ENCODE measurements at places on chromosomes 1 and 21.
A peak's percentile ranks its signal among the peaks of the same experiment; 100 is the strongest.

GRCh38 chr1:203407296-203407695, 56.4 kb upstream of the FMOD start:
- no peak for DNase-seq

DNA sequence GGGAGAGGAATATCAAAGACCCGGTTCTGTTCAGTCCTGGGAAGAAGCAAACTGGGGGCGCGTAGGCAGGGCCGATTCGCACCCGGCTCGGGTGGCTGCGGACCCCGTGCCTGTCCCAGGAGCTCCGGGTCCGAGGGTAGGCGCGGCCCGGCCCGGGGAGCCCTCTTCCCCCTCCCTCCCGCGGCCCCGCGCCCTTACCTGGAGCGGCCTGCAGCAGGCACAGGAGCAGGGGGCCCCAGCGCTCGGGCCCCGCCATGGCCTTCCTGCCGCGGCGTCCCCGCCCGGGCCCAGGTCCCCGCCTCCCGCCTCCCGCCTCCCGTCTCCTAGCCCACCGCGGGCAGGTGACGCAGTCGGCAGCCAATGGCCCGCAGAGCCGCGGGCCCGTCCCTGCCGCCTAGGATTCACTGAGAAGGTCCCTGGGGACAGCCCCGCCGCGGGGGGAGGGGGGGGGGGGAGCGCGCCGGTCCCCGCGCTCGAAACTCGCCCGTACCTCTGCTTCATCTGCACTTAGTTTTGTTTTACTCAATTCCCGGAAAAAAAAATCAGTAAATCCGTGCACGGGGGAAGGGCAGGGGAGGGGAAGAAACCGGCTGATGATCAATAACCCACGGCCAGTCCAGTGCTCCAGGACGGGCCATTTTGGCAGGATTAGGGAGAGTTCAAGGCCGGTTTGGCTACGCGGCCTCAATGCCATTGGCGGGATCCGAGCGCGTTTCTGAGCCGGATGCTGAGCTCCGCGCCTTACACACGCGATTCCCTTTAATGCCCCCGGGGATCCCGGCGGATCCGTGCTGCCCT, at the start of gene IFNLR1:
TSS of gene IFNLR1 (minus strand) at position 297 of the 798 bp plus-strand sequence. CDS start at position 256, 41 bp downstream.
- DNase-seq, result peak; percentile 66

GRCh38 chr1:211738691-211739301, 63.4 kb upstream of the NEK2 start:
- DNase-seq, result no peak

DNA sequence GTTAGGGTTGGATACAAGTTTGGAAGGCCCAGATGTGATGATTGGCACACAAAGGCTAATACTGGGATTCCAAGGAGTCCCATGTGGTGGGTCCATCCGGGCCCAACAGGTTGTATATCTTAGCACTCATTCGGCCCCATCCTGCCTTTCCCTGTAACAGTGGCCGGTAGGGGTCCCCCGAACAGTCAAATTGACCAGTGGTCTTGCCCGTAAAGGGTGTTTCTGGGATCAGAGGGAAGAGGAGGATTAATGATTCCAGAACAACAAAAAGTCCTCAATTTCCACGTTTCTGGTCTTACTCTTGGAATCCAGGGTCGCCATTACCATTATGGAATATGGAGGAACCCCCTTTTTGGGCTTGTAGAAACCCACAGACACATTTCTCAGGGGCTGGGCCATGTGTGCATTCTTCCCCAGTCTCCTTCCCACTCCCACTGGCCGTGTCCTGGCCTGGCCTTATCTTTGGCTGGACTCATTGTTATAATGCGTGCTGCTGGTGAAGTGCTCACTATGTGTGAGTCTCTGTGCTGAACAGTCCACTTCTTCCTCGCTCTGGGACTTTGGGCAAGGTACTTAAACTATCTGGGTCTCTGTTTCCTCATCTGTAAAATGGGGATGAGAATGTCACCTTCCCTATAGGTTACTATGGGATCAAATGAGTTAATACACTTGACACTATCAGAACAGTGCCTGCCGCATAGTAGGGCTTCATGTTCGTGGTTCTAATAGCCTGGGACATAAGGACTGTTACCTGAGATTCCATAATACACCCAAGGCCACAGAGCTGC, 161.8 kb downstream of the DYRK1A start:
- no peak for DNase-seq

DNA sequence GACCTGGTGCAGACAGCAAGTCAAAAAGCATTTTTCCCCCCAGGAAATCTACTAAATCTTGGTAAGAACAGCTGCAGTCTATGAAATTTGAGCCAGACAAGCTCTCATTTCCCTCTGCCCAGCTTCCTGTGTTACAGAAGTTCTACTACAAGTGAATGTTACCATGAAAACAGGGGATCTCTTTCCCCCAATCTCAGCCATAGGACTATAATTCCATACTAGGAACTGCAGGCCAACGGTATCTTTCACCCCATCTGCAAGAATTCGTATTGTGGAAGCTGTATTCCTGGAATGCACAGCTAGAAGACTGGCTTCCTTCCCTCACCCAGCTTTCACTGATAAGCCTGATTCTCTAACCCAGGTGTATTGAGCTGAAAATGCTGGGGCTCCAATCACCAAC, 1655.4 kb downstream of the BRINP3 start:
- no peak for DNase-seq

- no peak for DNase-seq
Observed at GRCh38 chr1:80385650-80386049, 1379.1 kb upstream of the ADGRL4 start.

DNA sequence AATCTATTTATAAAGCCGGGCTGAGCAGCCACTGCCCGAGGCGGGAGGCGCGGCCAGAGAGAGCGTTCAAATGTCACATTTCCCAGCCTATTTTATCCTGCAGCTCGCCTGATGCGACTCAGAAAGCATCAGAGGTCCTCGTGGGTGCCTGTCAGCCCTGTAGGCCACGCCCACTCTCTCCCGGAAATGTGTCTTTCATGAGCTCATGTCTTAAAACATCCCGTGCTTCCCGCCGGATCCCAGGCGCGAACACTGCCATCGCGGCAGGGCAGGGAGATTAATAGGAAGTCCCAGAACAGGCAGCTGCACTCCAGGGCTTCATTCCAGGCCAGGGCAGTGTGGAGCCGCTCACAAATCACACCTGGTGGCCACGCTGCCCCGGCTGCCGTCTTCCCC, 117.5 kb downstream of the PRDM16 start:
- DNase-seq, result no peak

DNA sequence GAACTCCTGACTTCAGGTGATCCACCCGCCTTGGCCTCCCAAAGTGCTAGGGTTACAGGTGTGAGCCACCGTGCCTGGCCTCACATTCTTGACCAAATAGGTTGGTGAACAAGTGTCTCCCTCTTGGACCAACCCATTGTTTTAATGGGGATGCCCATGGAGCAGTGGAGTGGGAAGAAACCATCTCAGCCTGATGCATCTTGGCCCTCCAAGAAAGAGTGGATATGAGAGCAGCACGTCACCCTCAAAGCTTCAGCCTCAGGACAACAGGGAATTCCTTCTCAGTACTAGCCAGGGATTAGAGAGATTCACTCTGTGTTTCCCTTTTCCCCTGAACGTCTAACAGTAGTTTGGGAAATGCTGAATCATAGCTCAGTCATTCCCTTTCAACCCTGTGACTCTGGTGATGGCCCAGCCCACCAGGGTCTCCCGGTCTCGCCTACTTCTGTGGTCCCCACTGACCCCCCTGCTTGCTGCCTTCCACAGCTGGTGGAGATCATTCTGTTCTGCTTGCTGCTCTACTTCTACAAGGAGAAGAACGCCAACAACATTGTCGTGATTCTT, 37.4 kb downstream of the NIPAL3 start:
- DNase-seq, result no peak

- no peak for DNase-seq
Observed at GRCh38 chr21:35373998-35374397, 324.9 kb upstream of the RUNX1 start.

DNA sequence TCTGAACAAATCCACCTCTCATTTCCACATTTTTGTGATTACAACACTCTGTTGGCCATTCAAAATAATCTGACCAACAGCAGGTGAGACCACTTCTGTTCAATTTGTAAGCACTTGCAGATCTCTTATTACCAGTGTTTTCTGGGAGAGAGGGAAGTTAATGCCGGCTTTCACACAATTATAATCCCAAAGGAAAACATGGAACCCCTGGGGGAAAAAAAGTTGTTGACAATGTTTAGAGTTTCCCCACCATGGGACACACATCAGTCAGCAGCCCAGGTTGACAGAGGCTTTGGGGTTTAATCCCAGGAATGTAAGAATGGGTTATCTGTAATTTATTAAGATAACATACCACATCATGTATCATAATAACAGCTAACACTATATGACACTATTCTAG, 68.4 kb upstream of the TNFSF4 start:
- DNase-seq, result no peak

- peak; percentile 60 for DNase-seq
Observed at GRCh38 chr1:115782571-115783281, 14.2 kb upstream of the CASQ2 start.

DNA sequence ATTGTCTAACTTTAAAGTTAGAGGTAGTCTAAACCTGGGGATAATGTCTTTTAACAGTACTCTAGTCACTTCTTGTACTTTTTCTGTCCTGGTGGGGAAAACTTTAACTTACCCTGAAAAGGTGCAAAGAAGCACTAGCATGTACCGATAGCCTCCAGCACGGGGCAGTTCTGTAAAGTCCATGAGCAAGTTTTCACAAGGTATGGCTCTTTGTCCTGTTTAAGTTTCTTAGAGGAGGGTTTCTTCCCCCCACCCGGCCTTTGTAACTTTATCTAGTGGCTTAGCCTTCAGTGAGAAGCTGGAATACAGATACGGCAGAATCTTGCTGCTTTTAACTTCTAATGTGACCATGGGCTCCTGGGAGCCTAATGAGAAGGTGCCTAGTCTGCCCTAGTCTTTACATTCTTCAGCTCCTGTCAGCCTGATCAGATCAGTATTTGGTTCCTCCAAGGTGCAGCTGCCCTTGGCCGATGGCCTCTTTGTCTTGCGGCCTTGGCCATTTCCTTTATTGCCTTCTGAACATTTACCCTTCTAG, 39.8 kb upstream of the CFAP126 start:
- DNase-seq, result no peak

GRCh38 chr1:91548376-91549040, 47.9 kb downstream of the CDC7 start:
- DNase-seq, result no peak

DNA sequence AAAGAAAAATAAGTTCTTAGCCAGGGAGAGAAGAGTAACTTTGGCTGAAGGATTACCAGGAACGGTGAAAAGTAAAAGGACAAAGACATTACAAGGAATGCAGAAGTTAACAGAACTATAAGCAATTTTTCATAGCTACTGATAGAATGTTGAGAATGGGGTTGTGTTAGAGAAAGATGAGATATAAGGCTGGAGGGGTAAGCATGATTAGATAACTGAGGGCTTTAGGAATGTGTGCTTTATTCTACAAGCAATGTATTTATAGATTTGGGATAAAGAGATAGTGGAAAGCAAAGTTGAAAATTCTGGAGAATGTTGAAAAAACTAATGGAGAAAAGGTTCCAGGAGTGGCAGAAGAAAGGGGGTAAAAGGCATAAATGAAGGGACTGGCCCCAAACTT, 65.4 kb upstream of the PTCH2 start:
- no peak for DNase-seq

- no peak for DNase-seq
Observed at GRCh38 chr1:201319631-201320030, 36.3 kb downstream of the PKP1 start.

- no peak for DNase-seq
Observed at GRCh38 chr1:81478219-81478618, 322.5 kb upstream of the ADGRL2 start.

DNA sequence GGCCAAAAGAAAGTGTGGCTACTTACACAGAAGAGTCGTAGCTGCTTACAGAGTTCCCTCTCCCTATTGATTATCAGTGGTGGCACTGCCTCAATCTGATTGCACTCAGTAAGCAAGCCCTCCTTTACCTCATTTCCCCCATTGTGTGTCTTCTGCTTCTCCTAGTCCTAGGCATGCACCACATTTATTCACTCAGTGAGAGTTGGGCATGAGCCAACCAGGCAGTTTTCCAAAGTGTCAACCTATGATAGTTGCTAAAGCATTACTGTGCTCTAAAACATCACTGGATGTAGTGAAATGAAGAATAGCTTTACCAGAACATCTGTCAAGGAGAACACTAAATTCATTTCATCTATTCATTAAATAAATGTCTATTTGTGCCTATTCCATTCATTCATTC, 19.3 kb downstream of the GJA5 start:
- no peak for DNase-seq

GRCh38 chr1:70934194-70934961, 113.2 kb downstream of the PTGER3 start:
- no peak for DNase-seq

DNA sequence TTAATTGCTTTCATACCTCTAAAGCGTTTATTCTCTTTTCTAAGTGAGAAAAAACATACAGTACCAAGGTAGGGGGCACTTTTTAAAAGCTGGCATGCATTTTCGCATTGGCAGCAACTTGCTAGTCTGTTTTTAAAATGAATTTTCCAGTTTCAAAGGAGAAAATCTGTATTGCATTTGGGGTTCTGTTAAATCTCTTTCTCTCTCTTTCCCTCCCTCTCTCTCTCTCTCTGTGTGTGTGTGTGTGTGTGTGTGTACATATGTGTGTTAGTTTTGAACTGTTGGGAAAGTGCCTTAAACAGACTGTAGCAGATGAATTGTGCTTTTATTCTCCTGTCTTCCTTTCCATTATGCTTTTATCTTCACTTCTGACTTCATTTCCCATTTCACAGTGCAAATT, 7.3 kb downstream of the NIBAN1 start:
- no peak for DNase-seq

GRCh38 chr1:41980827-41981653, 62.3 kb upstream of the HIVEP3 start:
- DNase-seq, result no peak

DNA sequence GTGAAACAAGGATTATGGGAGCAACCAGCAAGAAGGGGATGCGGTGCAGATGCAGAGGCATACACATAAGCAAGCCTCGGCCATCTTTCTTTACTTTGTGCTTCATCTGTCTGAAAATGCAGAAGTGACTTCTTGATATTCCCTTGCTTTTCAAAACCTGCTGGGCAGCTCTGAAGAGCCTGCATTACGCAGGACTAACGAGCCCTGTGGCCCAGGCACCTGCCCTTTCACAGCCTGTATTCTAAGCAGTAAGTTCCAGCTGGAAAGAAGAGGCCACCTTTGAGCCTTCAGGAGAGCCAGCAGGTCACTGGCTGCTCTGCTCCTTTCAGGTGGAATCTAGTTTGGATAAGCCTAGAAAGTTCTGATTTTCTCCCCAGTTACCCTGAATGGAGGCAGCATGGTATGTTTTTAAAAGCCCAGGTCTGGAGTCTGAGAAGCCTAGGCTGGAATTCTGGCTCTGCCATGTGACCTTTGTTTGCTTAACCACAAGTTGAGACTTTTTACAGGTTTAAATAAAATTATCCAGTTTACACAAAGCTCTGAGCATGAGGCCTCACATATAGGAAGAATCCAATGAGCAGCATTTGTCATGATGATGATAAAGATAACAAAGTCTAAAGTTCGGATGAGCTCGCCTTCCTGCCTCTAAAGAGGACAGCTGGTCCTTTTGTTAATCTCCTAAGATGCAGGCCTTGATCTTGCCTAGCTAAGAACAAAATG, 122.9 kb downstream of the UBR4 start:
- DNase-seq, result no peak

All from ACHN (cell line).